ENCODE measurements at places on chromosomes 16 and 17.

DNA sequence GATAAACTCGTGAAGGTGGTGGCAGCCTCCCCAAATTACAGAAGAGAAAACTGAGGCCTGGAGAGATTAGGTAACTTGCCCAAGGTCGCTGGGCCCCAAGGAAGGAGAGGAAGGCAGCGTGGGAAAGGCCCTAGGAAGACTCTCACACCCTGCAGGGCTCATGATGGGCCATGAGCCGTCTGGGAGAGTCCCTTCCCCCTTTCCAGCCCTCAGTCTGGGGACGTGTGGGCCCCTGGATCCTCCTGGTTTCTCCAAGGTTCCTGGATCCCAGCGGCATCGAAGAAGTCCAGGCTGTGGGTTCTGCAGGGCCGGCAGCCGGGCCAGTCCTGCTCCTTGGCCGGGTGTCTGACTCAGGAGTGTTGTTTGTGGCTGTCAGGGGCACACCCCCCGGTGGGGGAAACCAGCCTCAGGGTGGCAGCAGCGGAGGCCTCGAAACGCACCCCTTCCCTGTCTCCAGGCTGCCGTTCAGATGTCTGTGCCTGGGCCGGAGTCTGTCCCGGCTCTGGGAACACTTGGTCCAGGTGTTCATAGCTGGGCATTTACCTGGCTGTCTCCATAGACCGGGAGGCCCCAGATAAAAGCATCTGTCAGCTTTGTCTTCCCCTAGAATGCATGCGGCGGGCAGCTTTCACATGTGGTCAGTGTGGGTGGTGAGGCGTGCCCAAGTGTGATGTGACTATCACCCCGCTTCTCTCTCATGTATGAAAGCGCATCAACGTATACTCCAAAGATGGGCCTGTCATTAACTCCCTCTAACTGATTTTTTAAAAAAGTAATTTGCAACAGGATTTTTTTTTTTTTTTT, 3.7 kb upstream of the RAP1GAP2 start:
- DNase-seq, result no peak

GRCh38 chr16:4180511-4180910, 61.4 kb downstream of the SRL start:
- no peak for DNase-seq

DNA sequence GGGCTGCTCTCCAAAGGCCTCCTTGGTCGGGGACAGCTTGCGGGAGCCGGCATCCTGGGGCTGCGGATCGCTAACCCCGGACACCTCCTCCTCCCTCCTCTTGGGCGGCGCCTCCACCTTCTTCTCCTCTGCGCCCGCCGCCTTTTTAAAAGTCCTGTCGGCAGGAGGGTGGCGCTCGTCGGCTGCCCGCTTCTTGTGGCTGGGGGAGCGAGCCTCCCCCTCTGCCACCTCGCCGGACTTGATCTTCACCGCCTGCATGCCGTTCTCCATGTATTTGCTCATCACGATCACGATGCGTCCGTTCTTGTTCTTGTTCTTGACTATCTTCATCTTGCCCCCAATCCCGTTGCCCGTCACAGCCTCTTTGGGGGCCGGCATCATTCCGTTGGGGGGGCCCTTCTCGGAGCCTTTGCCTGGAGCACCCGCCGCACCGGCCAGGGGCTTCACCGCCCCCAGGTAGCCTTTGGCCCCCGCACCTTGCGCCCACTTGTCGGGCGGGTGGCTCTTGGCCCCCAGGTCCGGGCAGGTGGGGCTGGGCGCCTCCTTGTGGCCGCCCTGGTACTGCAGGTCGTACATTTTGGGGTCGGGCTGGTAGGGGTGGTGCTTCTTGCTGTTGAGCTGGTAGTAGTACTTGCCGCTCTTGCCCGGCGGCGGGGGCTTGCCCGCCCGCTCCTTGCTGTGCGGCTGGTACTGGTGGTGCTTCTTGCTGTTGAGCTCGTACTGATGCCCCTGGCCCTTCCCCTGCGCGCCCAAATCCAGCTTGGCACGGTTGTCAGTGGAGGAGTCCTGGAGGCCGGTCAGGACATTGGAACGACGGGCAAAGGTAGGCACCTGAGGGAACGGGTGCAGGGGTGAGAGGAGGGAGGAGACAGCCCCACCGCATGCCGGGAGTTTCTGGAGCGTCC, 4.4 kb downstream of the CBX4 start:
- peak; percentile 39 for DNase-seq

- no peak for DNase-seq
Measured at GRCh38 chr17:41500131-41500911, 5.1 kb downstream of the KRT13 start.

- DNase-seq, result no peak
Measured at GRCh38 chr16:86515777-86516622, 5.7 kb downstream of the FOXF1 start.

GRCh38 chr17:39652587-39653315, 12.4 kb upstream of the TCAP start:
- DNase-seq, result no peak

GRCh38 chr17:20207262-20207985, 198.3 kb downstream of the SPECC1 start:
- no peak for DNase-seq

DNA sequence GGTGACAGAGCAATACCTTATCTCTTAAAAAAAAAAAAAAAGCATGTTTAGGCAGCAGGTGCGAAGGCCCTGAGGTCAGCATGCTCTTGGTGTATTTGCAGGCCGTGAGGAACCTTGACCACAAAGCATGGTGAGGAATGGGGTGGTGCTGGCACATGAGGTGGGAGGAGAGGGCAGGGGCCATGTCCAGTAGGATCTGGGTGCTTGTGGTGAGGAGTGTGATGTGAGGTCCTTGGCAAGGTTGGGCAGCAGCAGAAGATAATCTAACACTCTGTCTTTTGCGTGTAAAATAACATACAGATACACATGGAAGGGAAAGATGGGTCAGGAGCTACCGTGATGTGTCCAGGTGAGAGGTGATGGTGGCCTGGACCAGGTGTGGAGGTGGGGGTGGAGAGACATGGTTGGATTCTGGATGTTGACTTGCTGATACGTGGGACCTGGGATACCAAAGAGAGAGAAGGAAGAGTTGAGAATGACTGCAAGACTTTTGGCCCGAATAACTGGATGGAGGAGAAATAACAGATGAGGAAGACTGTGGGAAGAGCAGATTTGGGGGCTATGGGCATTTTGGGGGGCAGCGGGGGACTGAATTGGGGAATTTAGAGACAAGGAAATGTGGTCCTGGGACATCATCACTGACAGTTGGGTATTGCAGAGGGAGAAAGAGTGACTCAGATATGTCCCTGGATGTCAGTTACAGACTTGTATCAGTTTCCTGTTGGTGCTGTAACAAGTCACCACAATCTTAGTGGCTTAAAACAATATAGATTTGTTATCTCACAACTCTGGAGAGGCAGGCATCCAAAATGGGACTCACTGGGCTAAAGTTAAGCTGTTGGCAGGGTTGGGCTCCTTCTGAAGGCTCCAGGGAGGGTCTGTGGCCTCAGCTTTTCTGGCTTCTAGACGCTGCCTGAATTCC, 274.9 kb downstream of the HAPSTR1 start:
- no peak for DNase-seq

DNA sequence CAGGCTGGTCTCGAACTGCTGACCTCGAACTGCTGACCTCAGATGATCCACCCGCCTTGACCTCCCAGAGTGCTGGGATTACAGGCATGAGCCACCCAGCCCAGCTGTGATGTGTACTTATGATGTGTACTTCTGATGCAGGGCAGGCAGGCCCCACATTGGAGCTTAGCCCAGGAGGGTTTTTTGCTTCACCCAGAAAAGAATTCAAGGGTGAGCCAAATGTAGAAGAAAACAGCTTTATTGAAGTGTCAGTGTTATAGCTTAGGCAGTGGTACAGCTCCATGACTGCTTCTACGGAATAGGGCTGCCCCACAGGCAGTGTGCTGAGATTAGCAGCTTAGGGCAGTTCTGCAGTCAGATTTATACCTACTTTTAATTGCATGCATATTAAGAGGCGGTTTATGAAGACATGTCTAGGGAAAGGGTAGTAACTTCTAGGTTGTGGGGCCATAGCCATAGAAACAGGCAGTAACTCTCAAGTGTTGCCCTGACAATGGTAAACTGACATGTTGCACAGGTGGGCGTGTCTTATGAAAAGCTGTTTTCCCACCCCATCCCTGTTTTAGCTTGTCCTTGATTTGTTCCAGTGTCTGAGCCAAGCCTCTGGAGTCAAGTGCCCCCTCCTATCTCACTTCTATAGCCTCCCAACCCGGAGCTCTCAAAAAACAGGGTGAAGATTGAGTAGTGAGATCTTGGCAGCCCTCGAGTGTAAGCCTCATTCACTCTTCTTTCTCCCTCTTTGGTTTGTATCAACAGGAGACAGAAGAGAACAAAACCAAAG, 24.1 kb upstream of the POLR3E start:
- no peak for DNase-seq

GRCh38 chr16:16108759-16109158, 114.5 kb downstream of the ABCC6 start:
- DNase-seq, result no peak

DNA sequence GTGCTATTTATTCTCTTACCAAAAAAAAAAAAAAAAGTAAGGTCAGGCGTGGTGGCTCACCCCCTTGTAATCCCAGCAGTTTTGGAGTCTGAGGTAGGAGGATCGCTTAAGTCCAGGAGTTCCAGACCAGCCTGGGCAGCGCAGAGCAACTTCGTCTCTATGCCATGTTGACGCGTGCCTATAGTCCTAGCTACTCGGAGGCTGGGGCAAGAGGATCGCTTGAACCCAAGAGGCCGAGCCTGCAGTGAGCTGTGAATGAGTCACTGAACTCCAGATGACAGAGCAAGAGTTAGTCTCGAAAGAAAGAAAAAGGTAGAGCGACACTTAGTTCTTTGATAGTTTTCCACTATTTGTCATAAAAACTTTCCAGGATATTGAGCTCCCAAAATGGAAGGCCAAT, 1.4 kb upstream of the TENT4B start:
- peak; percentile 14 for DNase-seq

- no peak for DNase-seq
Measured at GRCh38 chr16:86676254-86676670, 97.9 kb downstream of the FOXL1 start.

- no peak for DNase-seq
Measured at GRCh38 chr17:49457564-49458535, 37.2 kb upstream of the NGFR start.

- no peak for DNase-seq
Measured at GRCh38 chr17:45256114-45256966, 5.6 kb downstream of the SPATA32 start.

- no peak for DNase-seq
Measured at GRCh38 chr17:30117675-30118081, 1.1 kb downstream of the NSRP1 start.

DNA sequence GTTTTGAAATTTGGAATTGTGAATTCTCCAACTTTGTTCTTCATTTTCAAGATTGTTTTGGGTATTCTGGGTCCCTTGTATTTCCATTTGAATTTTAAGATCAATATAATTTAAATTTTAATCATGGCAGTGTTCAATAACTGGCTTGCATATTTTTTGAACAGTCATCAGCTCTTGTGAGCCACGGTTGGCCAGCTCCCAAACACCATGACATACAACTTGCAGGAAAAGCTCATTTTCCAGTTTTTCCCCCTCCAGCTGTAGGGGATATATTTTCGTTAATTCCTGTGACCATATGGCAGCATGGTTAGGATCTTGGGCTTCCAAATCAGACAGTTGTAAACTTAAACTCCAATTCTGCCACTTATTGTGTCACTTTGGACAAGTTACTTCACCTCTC, 690.1 kb downstream of the WWOX start:
- DNase-seq, result no peak

- DNase-seq, result no peak
Measured at GRCh38 chr16:76243620-76244019, 33.6 kb upstream of the CNTNAP4 start.

DNA sequence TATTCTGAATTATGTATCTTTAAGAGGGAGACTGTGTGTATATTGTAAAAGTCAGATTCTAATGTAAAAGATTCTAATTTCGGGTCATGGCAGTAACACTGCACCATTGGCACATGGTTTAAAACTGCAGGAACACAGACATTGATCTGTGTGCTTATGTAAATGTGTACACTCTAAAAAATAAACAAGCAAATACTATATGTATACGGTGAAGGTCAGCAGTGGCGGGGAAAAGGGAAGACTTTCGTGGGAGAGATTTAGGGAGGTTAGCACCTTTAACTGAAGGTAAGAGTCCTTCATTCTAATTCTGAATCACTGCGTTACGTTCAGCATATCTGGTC, 157.8 kb upstream of the FAM20A start:
- DNase-seq, result no peak

GRCh38 chr17:50185631-50186471, 15.6 kb downstream of the COL1A1 start:
- no peak for DNase-seq

DNA sequence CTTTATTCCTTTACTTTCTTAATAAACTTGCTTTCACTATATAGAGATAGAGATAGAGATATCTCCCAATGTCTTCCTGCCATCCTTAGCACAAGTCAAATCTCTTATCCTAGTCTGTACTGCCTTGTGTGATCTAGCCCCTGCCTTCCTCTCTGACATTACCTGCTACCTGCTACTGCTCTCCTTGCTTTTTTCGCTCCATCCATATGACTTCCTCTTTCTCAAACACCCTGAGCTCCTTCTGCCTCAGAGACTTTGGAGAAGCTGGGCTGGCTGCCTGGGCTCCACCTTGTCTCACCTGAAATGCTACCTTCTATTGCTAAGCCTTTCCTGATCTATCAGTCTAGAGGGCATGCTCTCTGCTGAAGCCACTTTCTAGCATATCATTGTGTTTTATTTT, 24.7 kb upstream of the WSB1 start:
- no peak for DNase-seq

DNA sequence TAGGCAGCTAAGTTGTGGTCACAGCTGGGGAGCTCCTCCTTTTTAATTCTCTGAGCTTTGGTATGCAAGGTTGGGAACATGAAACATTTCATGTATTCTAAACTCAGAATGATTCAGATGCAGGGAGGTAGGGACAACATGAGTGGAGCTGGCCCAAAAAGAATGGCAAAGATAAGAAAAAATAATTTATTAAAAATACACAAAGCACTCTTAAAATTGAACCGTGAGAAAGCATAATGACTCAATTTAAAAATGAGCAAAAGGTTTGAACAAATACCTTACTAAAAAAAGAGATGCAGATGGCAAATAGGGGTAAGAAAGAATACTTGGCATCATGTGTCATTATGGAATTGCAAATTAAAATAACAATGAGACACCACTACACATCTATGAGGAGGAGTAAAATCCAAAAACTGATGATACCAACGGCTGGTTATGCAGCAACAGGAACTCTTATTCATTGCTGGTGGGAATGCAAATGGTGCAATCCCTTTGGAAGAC, 175.6 kb upstream of the IRX3 start:
- no peak for DNase-seq

DNA sequence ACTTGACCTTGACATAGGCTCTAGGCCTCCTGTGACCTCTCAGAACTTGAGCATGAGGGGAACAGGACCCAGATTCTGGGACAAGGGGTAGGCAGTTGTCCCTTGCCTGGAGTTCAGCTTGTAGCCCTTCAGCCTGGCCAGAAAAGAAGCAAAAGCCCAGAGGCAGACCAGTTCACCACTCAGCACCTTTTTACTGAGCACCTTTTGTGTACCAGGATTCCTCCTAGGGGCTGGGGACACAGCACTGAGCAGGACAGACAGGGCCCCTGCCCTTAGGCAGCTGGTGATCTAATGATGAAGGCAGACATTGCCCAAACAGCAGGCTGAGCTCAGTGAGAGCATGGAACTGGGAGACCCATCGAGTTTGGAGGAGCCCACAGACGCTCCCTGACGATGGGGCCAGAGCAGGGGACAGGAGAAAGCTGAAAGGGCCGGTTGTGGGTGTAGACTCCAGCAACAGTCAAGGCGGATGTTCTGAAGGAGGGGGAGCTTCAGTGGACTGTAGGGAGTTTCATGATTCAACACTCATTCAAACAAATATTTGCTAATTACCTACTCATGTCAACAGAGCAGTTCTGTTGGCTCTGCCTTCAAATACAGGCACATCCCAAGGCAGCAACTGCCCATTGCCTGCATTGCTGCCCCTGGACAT, 32.0 kb downstream of the SBK1 start:
- DNase-seq, result no peak
